AG04450 (cell line): ENCODE measurements at places on chromosomes 11 and 22.

DNA sequence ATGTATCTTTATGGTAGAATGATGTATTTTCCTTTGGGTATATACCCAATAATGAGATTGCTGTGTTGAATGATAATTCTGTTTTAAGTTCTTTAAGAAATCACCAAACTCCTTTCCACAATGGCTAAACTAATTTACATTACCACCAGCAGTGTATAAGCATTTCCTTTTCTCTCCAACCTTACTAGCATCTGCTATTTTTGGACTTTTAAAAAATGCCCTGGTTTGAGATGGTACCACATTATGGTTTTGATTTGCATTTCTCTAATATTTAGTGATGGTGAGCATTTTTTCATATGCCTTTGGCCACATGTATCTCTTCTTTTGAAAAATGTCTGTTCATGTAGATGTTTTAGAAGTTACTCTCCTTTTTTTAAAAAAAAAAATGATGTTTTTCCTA, 142.0 kb downstream of the METTL15 start:
- DNase-seq: no peak

DNA sequence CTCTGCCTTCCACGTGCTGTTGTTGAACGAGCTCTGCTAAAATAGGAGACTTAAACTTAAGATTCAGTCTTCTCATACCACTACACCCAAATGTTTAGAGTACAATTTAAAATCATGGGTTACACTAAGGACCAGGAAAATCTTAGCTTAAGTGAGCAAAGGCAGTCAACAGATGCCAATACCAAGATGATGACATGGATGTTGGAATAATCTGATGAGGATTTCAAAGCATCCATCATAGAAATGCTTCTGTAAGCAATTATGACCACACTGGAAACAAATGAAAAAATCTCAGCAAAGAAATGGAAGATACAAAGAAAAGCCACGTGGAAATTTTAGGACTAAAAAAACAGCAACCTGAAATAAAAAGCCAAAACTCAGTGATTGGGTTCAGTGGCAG, 109.8 kb downstream of the ATXN10 start:
- DNase-seq: peak; percentile 18

DNA sequence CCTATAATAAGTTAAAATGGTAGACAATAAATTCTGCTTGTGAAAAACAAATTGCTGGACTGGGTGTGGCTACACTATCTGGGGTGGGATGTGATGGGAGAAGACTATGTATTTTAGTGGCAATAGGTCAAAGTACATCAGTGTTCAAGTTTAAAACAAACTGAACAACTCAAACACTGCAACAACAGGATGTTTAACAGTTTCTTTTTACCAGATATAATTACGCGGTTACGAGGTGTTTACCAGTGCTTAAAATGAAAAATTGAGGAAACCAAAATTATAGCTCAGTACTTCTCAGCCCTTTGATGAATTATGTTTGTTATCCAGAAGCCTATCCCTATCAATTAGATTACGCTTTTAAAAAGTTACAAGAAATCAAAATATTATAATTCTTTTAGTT, 3.2 kb downstream of the PRDM10 start:
- DNase-seq: no peak

DNA sequence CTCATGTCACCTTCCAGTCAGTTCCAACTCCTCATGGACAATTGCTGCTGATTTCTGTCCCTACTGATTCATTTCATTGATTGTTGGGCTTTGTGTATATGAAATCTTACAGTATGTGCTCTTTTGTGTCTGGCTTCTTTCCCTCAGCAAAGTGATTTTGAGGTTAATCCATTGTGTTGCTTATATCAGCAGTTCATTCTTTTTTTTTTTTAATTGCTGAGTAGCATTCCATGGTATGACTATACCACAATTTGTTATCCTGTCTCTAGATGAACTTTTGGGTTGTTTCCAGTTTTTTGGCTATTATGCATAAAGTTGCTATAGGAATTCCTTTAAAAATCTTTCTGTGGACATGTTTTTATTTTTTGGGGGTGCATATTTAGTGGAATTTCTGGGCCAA, 59.9 kb downstream of the NXPE1 start:
- no peak for DNase-seq

GRCh38 chr11:109308551-109308950, 113.4 kb upstream of the C11orf87 start:
- no peak for DNase-seq
